ENCODE measurements at places on chromosomes 7 and 10. TPM values are rescaled to one million over a fixed set of nuclear protein-coding genes. Genes with fewer than 3 reads are reported as not detected.

Gene UCN3
- total RNA-seq: not detected

Gene PNLIPRP1
- not detected for total RNA-seq

Gene CTTNBP2
- total RNA-seq: 17.4 TPM

Gene CCDC201
- not detected for total RNA-seq

Gene CALCR
- total RNA-seq: not detected

Gene IL15RA
- total RNA-seq: not detected

Gene PTPRN2
- 3.0 TPM for total RNA-seq

DNA sequence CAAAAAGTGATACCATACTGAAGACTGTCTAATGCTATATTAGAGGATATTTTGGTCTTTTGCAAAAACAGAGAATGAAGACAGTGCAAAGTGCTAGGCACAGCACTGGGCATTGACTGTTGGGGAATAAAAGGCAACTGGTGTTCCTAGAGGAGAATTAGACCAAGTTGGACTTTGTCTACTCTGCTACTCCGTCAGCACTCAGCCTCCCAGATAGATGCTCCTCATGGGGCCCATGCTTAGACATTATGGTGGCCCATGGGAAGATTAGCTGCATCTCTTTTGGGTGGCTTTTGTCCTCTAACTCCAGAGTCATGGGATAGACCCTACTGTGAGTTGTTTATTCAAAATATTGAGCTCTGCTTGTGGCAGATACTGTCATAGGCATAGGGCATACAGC lies 113.5 kb downstream of the RBM20 start:
- H3K27ac ChIP-seq: no peak overlapping the region
- no peaks in the 10 kb centered on the region for H3K27me3 ChIP-seq
- no peak overlapping the region for H3K4me3 ChIP-seq
- H3K4me1 ChIP-seq: peaks cover 17% of the 10 kb centered on the region
- DNase-seq: no peak
- no peaks in the 10 kb centered on the region for H3K36me3 ChIP-seq

DNA sequence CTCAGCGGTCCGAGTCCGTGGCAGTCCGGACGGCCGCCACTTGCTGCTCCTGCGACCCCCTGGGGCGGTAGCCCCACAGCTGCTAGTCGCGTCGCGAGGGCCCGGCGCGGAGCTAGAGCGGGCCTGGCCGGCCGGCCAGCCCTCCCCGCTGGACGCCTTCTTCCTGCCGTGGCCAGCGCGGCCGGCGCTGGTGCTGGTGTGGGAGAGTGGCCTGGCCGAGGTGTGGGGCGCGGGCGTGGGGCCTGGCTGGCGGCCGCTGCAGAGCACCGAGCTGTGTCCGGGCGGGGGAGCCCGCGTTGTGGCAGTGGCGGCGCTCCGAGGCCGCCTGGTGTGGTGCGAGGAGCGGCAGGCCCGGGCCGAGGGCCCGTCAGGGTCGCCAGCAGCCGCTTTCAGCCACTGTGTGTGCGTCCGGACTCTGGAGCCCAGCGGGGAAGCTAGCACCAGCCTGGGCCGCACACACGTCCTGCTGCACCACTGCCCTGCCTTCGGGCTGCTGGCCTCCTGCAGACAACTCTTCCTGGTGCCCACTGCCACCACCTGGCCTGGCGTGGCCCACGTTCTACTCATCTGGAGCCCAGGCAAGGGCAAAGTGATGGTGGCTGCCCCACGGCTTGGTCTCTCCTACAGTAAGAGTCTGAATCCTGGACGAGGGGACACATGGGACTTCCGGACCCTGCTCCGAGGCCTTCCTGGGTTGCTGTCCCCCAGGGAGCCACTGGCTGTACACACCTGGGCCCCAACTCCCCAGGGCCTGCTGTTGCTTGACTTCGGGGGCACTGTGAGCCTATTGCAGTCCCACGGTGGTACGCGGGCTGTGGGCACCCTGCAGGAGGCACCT lies 631 bp downstream of the HPS6 start:
- H3K4me3 ChIP-seq: peak overlapping the region; percentile 77
- H3K27ac ChIP-seq: no peak overlapping the region
- peaks cover 14% of the 10 kb centered on the region for H3K27me3 ChIP-seq
- DNase-seq: peak; percentile 72
- no peaks in the 10 kb centered on the region for H3K36me3 ChIP-seq
- peaks cover 8% of the 10 kb centered on the region for H3K4me1 ChIP-seq

GRCh38 chr10:101968286-101968939 lies 87.6 kb downstream of the ARMH3 start:
- peaks cover 4% of the 10 kb centered on the region for H3K4me1 ChIP-seq
- DNase-seq: no peak
- no peaks in the 10 kb centered on the region for H3K27me3 ChIP-seq

- H3K27ac ChIP-seq: no peak overlapping the region
- no peaks in the 10 kb centered on the region for H3K36me3 ChIP-seq
- DNase-seq: no peak
- H3K4me1 ChIP-seq: no peaks in the 10 kb centered on the region
- H3K27me3 ChIP-seq: no peaks in the 10 kb centered on the region
These were observed 159.8 kb downstream of the MAGI2 start for GRCh38 chr7:79293655-79294142.

- H3K36me3 ChIP-seq: no peaks in the 10 kb centered on the region
- H3K27ac ChIP-seq: no peak overlapping the region
- H3K4me3 ChIP-seq: no peak overlapping the region
- peaks cover 46% of the 10 kb centered on the region for H3K4me1 ChIP-seq
- no peak for DNase-seq
- H3K27me3 ChIP-seq: no peaks in the 10 kb centered on the region
These were observed 34.8 kb upstream of the SH2D4B start for GRCh38 chr10:80502621-80503583.

- no peak overlapping the region for H3K4me3 ChIP-seq
- H3K27ac ChIP-seq: no peak overlapping the region
- no peaks in the 10 kb centered on the region for H3K27me3 ChIP-seq
- no peak for DNase-seq
- H3K36me3 ChIP-seq: no peaks in the 10 kb centered on the region
- no peaks in the 10 kb centered on the region for H3K4me1 ChIP-seq
These were observed 30.5 kb downstream of the ARMC3 start for GRCh38 chr10:22958338-22958737.

DNA sequence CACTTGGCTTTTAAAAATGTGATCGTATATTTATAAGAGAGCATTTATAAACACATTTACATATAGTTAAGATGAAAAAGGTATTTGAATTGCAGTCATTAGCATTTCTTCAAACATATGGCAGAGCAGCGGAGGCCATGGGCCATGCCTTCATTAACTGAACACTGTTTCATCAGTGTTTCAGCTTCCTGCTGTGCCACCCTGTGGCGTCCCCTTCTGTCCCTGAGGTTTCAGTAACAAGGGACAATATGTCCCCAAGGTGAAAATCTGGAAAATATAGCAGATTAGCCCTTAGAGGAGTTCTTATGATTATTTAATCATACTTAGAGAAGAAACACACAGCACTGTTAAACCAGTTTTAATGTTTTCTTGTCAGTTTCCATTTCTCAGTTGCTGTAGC lies 577.8 kb downstream of the ETV1 start:
- peaks cover 21% of the 10 kb centered on the region for H3K4me1 ChIP-seq
- no peak overlapping the region for H3K27ac ChIP-seq
- H3K27me3 ChIP-seq: no peaks in the 10 kb centered on the region
- no peaks in the 10 kb centered on the region for H3K36me3 ChIP-seq
